ENCODE measurements at places on chromosomes 7 and 10.

DNA sequence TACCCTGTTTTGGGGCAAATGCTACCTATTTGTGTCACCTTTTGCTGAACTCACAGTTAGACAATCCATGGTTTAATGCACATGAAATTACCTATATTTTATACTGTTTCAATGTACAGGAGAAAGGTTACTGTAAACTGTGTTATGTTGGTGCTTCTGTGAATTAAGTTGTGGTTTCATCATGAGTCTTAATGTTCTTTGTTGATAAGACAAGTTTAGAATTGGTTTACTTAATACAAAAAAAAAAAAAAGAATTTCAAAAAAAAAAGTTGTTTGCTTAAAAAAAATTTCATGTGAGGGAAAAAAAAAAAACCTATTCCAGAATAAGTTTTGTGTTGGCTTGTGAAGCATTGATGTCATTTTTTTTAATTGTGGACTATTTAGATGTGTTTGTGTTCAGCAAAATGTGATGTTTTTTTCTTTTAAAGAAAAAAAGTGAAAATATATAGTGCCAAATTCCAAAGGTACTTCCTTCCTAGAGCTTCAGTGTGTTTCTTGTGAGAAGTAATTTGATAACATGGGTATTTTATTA lies 280.3 kb downstream of the USP6NL start:
- no peak for DNase-seq

DNA sequence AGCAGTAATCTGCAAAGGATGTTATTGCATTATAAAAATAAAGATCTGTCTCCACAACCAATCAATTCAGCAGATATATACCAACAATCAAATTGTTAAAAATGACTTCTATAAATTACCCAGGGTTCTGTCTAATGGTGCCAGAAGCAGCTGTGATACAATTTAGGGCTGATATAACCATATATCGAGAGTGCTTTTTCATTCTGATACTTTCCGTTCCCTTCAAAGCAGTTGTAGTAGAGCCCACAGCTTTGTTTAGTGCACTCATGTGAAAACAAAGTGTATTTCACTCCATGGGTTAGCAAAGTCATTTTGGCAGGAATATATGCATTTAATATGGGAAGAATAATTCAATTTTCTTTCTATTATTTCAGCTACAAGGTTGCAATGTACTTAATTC lies 83.1 kb upstream of the CHCHD3 start:
- DNase-seq = no peak

GRCh38 chr10:11168423-11169090 lies 150.9 kb downstream of the CELF2 start:
- no peak for DNase-seq

DNA sequence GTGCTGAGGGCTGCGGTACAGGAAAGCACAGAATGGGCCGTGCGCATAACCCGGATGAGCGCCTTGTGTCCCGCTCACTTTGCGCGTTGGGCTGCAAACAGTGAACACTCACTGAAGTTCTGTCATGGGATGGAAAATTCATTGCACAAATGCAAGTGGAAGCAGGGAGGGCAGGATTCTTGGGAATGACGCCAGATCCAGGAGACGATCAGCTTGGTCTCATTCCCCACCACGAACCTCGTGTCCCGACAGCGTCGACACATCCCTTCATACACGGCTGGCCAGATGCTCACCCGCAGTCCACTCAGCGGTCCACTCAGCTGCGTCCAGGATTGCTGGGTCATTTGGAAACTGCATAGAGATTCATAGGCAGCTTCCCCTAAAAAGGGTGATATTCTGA lies 607.1 kb downstream of the SDK1 start:
- DNase-seq = no peak

- no peak for DNase-seq
Measured at GRCh38 chr7:77757589-77757988, 40.6 kb downstream of the TMEM60 start.

GRCh38 chr7:151652111-151652510 lies 132.4 kb upstream of the RHEB start:
- DNase-seq = no peak

DNA sequence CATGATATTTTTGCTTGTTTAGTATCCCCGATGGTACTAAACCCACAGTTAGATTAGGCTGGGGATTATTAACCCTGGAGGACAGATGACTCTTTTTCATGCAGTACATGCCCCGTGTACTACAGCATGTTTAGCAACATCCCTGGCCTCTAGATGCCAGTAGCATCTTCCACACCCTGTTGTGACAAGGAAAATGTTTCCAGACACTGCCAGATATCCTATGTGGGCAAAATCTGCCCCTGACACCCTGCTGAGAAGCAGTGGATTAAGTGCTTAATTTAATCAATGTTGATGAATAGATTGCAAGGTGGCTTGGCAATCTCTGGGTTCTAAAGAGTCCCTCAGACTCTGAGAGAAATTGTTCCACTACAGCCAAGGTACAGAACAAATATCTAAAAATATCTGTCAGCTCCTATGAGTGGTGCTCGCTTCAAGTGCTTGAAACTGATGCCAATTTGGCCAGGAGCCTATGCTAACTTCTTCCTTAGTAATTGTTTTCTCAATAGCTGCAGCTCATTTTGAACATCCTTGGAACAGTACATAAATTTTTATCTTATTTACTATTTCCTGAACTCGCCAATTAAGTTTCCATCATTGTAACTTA lies 247.0 kb downstream of the SORCS1 start:
- no peak for DNase-seq

GRCh38 chr10:84293171-84293570 lies 35.2 kb upstream of the CCSER2 start:
- DNase-seq = no peak

DNA sequence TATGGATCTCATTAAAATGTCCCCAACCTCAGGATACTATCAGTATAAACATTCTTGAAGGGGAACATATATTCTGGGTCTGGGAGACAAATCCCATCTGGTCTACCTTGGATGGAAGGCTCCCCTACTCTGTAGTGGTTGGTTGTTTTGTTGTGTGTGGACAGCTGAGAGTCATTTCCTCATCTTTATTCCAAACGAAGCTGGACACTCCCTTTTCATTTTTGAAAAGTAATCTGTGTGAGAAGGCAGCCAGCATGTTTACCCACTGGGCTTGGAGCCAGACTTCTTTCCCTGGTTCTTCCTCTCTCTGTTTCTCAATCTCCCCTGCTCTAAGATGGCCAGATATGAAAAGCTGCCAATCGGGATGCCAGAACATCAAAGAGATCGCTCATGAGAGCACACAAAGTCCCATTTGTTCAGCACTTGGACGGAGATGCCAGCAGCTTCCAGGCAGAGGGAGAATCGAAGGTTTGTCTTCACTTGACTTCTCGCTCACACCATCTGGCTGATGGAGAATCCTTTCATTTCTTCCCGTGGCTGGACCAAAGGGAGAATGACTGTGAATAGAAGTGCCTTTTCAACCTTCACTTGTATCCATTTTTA lies 108.1 kb upstream of the AGR3 start:
- no peak for DNase-seq
